LHCN-M2 (cell line): ENCODE measurements at places on chromosomes 7 and 10.

- DNase-seq: no peak
Observed at GRCh38 chr10:87544721-87545120, 40.0 kb downstream of the MINPP1 start.

DNA sequence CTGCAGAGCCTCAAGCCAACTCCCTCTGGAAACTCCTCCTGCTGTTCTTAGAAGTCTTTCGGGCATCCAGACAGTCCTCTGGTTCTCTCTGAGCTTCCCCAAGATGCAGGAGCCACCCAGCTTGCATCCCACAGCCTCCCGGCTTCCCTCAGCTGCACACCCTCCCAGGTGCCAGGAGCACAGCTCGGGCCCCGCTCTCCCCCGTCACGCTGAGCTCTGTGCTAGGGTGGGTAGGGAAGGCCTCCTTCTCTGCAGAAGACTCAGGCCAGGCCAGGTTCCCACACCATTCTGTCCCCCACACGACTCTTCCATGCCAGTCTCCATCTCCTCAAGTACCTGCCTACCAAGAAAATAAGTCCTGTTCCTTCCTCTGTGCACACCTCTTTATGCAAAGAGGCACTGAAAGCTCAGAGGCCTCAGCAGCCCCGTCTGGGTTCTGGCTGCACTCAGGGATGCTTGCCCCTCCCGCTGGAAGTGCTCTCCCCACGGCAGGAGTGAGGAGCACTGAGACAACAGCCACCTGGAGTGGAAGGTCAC is 537.1 kb downstream of the PTPRN2 start:
- DNase-seq: no peak

DNA sequence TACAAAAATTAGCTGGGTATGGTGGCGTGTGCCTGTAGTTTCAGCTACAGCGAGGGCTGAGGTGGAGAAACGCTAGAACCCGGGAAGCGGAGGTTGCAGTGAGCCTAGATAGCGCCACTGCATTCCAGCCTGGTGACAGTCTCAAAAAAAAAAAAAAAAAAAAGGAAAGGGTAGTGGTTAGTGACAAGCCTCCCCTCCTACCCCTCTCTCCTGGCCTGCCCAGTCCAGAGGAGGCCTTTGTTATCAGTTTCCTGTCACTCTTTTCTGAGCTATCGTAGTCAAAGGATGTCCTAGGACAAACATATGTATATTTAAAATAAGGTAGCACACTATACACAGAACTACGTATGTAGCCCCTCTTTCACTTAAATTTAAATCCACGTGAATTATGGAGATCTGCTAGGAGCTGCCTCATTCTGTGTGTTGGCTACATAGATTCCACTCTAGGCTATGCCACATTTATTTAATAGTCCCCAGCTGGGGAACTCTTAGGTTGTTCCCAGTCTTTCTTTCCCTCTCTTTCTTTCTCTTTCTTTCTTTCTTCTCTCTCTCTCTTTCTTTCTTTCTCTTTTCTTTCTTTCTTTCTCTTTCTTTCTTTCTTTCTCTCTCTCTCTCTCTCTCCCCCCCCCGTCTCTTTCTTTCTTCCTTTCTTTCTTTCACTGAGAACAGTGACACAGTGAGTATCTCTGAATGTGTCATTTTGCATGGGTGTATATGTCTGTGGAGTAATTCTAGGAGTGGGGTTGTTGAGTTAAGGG is 3.9 kb downstream of the TSPAN15 start:
- DNase-seq: no peak

- DNase-seq: no peak
Observed at GRCh38 chr7:157574120-157574825, 237.5 kb downstream of the DNAJB6 start.

GRCh38 chr7:86411814-86412213 is 231.9 kb upstream of the GRM3 start:
- no peak for DNase-seq

GRCh38 chr10:46518028-46518725 is 38.3 kb downstream of the GPRIN2 start:
- no peak for DNase-seq

DNA sequence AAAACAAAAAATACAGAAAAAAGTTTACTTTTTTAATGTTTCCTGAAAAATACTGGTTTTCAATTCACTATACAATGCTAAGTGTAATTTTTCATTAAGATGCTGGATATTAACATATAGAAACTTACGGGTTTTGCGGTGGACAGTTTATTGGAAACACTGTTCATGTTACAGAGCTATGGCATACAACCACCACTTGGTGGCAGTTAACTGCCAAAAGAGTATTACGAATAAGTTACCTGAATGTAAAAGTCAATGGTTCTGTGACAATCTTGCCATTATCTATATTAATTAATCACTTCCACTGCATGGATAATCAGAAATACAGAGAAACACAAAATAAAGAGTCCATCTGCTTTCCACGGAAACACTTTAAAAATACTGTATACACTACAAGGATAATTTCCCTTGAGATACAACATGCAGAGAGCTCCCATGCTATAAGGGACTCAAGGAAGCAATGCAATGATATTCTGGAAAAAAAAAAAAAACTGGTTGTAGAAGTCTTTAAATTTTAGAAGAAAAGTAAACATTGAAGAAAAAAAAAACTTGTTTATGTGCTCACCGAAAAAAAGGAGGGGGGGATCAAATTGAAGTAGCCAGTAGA is 97.0 kb downstream of the TPK1 start:
- DNase-seq: peak; percentile 3

DNA sequence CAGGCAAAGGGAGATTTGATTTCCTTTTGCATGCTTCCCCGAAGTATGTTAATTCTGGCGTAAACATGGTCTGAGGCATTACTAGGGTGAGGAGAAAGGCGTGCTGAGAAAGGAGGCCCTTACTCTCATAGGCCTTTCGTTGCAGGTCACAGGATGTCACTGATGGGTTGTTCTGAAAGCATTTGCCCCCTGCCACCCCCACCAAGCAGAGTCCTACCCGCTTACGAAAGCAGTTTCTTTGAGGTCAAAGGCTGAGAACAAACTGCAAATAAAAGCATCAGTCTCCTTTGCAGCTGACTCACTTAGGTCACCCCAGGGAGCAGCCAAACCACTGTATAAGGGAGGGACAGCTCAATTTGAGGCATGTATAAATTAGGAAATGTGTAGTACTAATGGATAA is 57.1 kb downstream of the BPGM start:
- peak; percentile 71 for DNase-seq

GRCh38 chr10:51031950-51032349 is 42.3 kb upstream of the PRKG1 start:
- peak; percentile 39 for DNase-seq

DNA sequence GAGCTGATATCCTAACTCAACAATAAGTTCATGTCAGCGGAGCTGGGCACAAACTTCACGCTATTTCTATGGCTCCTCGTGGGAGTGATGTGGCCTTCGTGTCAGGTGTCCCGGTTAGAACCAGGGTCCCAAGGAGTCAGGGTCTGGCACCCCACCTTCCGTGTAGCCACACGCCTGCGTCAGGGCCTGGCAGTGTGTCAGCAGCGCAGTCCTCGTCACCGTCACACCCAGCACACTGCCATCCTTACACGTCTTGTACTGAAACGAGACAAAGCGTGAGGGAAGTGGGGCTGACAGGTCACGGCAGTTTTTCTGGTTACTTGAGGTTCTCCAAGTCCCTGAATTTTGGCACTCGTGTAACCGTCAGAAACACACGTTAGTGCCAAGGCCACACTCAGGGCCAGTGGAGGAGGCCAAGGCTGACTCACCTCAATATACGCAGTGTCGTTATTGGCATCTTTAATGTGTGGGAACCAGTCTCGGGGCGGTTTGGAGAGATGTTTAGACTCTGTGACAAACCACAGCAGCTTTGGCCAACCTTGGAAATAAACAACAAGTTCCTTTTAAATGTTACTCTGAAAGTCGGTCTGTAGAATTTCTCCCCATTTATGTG is 254.7 kb downstream of the ZMYND11 start:
- no peak for DNase-seq

GRCh38 chr7:115678086-115678982 is 352.2 kb downstream of the TFEC start:
- no peak for DNase-seq

- no peak for DNase-seq
Observed at GRCh38 chr7:133359449-133359848, 106.6 kb downstream of the EXOC4 start.

DNA sequence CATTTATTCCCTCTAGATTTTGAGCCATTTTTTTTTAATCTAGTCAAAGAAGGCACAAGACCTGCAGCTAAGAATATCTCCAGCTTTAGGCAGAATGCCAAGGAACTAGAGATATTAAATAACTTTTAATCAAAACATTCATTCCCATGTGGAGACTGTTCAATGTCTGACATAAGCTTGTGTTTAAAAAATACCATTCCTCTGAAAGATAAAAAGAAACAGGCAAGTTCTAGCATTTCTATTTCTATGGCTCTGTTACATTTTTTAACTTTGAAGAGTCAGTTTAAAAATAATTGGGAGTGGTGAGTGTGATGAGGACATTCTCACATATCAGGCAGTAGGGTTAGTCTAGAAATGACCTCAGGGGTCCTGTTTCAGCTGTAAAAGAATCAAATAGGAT is 48.0 kb downstream of the RHOBTB1 start:
- peak; percentile 18 for DNase-seq

- no peak for DNase-seq
Observed at GRCh38 chr7:138317044-138317596, 142.9 kb upstream of the TRIM24 start.

DNA sequence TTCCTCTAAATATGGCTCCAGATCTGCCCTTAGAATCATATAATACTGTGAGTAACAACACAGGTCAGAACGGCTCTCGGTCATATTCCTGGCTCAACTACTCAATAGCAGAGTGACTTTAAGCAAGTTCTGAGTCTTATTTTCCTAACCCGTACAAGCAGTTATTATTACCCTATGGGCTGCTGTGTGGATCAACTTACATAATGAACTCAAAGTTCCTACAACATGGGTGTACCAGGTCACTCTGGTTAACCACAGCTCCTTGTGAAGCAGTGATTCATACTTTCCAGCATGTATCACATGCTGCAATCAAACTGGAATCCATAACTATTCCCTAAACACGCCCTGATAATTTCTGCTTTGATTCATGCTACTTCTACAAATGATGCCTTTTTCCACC is 107.3 kb downstream of the LRRN3 start:
- peak; percentile 100 for DNase-seq

DNA sequence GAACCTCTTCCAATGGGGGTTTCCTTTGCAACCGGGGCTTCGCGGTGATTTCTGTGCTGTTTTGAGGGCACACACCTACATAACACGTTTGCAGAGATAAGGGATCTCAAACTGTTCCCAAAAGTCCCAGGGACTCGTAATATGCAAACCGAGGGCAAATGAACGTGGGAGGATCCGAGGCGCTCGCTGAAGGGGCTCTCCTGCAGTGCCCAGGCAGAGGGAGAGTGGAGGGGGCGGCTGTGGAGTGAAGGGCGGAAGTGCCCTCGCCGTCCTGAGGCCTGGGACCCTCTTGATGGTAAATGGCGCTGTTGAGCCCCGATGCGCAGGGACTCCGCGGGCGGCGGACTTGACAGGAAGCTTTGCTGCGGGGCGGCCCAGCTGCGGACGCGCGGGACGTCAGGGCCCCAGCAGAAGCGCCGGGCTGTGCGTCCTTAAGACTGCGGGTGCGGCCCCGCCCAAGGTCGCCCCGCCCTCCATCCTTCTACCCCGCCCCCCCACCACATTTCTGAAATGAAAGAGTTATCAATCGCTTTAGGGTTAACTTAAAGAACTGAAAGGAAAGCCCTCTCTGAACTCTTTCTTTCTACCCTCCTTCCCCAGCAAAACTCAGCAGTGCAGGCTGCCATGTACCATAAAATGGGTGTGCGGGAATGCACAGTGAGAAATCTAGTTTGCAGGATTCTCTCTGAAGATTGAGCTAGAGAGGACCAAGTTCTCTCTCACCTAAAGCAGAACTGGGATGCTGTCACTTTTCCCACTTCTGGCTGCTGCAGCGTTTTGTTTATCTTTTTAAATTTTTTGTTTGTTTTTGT is 151.8 kb upstream of the YAE1 start:
- peak; percentile 17 for DNase-seq

DNA sequence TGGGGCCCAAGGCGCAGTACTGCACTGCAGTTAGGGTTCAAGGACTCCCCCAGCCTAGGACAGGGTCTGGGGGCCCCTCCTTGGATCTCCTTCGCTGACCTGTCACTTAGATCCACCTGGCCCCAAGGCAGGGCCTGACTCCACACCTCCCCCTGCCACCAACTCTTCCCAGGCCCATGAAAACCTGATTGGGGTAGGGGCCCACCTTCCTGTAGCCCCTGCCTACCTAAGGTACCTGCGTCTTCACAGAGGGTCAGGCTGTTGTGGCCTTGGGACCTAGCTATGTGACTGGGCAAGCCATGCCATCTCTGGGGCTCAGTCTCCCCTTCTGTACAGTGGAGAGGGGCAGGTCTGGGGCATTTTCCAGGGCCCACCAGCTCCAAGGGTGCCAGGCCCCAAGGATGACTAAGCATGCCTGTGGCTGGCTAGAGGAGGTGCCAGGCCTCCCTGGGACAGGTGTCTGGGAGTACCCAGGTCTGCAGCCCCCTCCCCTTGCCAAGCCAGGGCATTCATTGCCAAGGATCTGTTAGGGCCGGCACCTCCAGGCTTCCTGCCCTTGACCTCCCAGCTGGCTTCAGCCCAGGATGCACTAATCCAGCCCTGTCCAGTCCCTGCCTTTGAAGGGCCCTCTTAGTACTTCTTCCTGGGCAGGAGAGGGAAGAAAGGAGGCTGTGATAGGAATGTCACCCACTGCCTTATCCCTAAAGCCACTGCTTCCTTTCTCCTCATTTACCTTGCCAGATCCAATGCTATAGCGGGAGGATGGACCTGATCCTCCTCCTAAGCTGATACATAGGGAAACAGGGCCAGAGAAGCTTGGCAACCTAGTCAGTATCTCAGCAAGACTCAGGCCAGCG is 1.3 kb downstream of the LIMK1 start:
- DNase-seq: peak; percentile 30

- DNase-seq: no peak
Observed at GRCh38 chr10:125708971-125709503, 10.5 kb upstream of the EDRF1 start.

DNA sequence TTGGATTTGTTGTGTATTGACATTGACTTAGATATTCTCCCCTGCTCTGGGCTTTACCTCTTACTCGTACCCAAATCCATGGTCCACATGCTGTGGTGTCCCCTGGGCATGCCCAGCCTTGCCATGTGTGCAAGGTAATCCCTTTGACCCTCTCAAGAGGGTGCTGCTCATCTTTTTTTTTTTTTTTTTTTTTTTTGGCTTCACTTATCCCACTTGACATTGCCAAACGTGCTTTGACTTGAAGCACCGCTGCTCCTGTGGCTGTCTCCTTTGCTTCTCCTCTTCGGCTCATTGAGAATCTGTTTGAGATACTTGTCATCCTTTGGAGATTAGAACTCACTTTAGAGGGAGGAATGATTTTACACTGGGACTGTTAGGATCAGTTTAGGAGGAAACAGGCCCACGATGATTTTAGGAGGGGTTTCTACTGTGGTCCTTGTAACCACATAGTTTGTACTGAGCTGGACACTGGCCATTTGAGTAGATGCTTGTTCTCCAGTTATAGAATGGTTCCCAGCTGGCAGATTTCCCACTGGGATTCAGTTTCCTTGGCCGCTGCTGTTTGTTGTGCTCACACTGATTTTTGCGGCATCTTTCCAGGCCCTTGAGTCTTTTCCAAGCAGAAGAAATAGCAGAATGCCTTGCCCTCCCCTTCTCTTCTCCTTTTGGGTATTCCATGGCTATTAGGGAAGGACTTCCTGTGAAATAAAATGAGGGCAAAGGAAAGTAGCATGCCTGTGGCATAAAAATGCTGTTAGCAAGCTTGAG is 184.8 kb downstream of the AUTS2 start:
- no peak for DNase-seq
